Sciatic nerve (tissue), 2 donors: ENCODE measurements at places on chromosomes 6 and 20. TPM values are rescaled to one million over a fixed set of nuclear protein-coding genes. Genes with fewer than 3 reads are reported as not detected.
A peak's percentile ranks its signal among the peaks of the same experiment; 100 is the strongest.

DNA sequence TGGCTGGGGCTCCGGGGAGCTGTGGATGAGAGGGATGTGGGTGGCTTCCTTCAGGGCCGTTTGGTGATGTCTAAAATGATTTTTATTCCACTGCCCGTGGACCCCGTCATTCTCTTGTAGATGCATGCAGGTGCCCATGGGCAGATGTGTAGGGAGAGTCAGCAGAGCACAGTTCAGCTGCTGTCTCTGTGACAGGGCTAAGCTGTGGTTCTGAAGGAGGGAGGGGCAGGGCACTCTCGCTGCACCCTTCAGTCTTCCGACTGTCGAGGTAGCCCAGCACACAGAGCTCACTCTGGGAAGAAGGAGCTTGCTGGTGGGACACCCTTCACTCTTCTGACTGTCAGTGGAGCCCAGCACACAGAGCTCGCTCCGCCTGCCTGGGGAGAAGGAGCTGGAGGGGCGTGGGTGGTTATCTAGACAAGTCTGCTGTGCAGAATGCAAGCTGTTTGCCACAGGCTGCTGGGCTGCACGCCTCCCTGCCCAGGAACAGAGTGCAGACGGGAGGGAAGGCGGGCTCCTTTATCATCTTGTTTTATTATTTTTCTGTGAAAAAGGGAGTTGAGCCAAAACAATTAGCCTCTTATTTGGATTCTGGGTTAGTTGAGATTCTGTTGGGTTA, 28.4 kb upstream of the ADRM1 start:
- no peak for DNase-seq

DNA sequence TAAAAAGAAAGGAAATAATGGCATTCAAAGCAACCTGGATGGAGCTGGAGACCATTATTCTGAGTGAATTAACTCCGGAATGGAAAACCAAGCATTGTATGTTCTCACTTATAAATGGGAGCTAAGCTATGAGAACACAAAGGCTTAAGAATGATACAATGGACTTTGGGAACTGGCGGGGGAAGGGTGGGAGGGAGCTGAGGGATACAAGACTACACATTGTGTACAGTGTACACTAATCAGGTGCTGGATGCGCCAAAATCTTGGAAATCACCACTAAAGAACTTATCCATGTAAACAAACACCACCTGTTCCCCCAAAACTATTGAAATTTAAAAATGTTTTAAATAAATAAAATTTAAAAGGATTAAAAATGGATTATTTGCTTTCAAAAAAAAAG, 4.1 kb upstream of the HLA-E start:
- no peak for DNase-seq

GRCh38 chr6:128438393-128438792, 82.0 kb downstream of the PTPRK start:
- no peak for DNase-seq

GRCh38 chr6:168956884-168957730, 296.5 kb downstream of the THBS2 start:
- DNase-seq, result peak; percentile 84

GRCh38 chr20:41168281-41169161, 31.2 kb downstream of the PLCG1 start:
- peak; percentile 14 for DNase-seq

DNA sequence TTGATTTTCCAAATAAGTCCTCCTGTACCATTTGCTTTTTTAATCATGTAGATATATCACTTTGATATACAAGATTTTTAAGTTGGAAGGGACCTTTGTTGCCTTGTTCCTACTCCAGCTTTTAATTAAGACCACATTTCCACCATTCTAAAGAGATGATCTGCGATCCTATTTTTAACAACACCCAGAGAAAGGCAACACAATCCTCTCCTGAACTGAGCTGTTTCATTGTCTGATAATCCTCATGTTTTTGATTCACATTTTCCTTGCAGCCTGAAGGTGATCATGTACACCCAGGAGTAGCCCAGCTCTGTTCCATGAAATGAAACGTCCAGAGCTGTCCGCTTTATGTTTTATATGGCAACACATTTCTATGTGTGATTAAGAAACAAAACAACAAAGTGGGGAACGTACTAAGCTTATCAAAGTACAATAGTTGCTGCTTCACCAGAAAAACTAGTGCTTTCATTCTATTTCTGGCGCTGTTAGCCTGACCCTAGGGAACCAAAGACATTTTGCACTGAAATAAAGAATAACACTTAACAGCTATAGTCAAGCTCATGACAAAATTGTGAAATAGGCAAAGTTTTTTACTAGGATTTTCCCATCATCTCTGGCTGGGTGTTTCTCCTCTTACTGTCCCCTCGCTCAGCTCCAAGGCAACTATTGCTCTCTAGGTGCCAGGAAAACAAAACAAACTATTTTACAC, 22.6 kb upstream of the TRAF3IP2 start:
- DNase-seq, result no peak

DNA sequence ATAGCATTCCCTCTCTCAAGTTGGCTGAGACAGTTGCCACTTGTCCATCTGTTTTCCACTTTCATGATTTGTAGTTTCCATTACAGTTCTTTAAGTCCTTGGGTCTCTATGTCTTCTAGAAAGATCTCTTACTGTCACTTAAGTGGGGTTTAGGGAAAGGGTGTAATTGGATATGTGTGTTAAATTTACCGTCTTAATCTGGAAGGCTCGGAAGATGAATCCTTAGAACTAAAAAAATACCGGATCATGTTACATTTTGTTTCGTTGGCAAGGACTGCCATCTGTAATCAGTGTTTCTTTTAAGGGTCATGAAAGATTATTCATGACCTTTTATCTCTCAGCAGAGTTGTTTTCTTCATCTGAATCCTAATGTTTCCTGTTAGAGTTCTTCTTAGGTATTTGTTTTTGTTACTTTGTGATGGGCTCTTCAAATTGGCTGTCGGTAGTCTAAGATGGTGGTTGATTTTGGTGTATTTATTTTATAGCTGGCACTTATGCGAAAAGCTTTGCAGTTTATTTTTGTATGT, 21.8 kb upstream of the BTBD3 start:
- DNase-seq, result no peak

DNA sequence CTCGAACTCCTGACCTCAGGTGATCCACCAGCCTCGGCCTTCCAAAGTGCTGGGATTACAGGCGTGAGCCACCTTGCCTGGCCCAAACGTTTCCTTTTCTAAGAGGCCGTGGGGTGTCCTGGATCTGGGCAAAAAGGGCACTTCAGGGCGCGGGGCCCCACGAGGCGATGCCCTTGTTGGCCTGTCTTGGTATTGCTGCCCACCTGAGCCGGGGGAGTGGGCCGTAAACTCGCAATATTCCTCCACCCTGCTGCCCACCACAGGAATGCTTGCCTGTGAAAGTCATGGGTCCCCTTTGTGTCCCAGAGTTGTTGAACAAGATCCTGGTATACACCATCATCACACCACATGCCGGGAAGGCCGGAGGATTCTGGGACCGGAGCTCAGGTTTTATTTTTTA, 49.0 kb downstream of the SSR1 start:
- DNase-seq, result no peak

DNA sequence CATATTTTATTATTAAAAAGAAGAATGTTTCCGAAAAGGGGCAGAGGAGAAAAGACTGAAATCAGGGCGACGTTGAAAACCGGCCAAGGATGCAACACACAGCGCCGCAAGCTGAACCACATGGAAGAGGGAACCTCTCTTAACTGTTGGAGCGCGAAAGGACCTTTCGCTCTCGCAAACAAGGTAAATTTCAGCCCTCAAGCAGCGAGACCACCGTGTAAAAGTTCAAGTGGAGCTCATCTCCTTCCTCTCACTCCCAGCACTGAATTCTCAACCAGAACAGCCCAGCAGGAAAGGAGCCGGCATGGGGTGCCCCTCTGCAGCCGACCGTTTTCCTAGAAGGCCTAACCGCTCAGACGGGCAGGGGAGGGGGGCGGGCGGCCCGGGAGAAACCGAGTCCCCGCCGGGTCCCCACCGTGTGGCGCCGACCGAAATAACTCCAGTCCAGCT, 621 bp downstream of the GPR63 start:
- no peak for DNase-seq

GRCh38 chr20:3168829-3169590, 4.3 kb downstream of the LZTS3 start:
- DNase-seq, result no peak

DNA sequence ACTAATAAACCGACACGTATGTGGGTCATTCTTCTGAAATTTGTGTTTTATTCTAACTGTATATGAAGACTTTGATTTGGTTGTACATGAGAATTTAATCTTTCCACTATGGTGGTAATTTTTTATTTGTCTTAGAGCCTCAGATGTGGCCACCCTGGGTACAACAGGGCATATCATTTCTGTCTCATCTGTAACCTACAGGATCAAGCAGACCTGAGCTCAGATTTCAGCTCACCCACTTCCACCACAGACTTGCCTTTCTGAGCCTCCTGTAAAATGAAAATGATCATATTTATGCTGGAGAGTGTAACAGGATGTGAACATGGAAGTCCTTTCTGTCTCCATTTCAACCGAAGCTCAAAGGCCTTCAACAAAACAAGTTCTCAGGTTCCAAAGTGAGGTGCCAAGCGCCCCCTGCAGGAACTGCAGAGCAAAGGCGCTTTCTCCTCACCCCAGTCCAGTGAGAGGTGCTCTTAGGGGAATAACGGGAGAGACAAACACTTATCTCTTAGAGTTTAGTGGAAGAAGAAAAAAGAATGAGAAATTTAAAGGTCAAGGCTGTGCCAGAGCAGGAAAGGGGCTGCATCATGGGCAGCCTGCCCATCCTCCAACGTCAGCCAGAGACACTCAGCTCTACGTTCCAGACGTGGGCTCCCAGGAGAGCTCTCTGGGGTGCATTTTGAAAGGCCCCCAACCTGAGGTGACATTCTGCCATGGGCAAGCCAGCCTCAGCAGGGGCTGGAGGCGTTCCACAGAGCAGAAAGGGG, 23.0 kb upstream of the CD24 start:
- no peak for DNase-seq

GRCh38 chr20:21096321-21097043, 9.7 kb downstream of the LINC00237 start:
- no peak for DNase-seq

DNA sequence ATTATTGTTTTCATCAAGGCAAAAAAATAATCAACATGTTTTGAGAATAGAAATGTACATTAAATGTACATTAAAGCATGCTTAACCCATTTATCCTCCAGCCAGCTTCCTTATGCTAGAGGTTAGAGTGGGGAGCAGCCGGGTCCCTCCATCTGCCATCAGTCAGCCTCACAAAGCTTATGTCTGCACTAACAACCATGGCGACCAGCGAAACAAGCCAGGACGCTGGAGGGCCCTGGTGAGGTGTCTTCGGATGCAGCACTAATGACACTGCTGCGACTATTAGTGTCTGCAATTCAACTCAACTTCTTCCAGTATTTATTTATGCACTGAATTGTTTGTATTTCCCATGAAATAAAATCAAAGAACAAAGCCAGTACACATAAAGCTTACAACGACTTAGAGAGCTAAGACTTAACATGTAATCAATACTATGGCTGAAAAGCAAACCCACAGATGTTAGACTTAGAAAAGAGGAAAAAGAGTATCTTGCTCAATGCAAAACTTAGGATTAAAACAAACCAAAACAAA, 6.8 kb downstream of the CLDN20 start:
- DNase-seq, result no peak

GRCh38 chr6:112237066-112237465, 17.3 kb downstream of the LAMA4 start:
- no peak for DNase-seq

DNA sequence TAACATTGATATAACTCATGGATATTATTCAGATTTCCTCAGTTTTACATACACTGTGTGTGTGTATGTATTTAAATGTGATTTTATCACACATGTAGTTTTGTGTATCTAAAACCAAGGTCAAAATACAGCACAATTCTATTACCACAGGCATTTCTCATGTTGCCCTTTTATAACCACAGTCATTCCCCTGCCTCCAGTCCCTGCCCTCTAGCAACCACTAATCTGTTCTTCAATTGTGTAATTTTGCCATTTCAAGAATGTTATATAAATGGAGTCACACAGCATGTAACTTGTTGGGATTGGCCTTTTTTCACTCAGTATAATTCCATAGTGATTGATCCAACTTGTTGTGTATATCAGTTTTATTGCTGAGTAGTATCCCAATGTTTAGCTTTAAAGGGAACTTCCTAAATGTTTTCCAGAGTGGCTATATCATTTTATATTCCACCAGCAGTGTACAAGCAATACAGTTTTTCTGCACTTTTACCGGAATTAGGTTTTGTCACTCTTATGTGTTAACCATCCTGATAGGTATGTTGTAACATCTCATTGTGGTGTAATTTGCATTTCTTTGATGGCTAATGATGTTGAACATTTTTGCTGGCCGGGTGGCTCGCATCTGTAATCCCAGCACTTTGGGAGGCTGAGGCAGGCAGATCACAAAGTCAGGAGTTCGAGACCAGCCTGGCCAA, 338.2 kb downstream of the SOX4 start:
- DNase-seq, result no peak

DNA sequence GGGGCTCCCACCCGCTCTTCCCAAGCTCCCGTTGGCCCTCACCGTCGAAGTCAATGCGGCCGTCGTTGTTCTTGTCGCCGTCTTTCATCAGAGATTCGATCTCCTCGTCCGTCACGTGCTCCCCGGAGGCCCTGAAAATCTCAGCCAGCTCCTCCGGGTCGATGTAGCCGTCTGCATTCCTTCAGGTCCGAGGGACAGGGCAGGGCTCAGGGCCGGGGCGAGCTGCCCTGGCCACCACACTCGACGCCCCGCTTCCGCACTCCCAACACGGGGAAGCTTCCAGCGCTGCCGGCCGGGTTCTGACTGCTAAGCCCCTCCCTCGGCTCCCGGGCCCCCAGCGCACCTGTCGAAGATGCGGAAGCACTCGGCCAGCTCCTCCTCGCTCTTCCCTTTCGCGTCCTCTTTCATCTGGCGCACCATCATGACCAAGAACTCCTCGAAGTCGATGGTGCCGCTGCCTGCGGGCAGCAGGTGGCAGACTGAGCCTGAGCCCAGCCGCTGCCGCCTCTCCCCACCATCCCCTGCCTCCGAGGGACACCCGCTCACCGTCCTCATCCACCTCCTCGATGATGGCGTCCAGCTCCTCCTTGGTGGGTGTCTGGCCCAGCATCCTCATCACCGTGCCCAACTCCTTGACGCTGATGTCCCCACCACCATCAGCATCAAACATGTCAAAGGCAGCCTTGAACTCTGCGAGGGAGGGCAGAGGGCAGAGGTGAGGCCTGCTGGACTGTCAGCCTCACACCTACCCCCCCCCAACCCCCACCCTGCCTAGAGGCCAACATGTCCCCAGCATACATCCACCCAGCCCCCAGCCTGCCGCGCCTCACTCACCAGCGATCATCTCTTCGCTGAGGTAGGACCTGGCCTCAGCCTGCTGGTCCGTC, 2.9 kb downstream of the TNNC2 start:
- peak; percentile 63 for DNase-seq

CBLN4 gene
- 14.1 TPM for total RNA-seq

MEI4 gene
- 0.13 TPM for total RNA-seq

MPIG6B gene
- total RNA-seq, result 0.62 TPM

ARMC2 gene
- 17.2 TPM for total RNA-seq

NOL7 gene
- 59.2 TPM for total RNA-seq

EYA2 gene
- total RNA-seq, result 24.4 TPM

GSTA3 gene
- total RNA-seq, result not detected

LRRC73 gene
- total RNA-seq, result 1.2 TPM

TSHZ2 gene
- total RNA-seq, result 33.1 TPM
